SK-N-SH (cell line): ENCODE measurements at places on chromosomes 3 and 15.

GRCh38 chr3:147699175-147699838 lies 290.1 kb downstream of the ZIC1 start:
- DNase-seq, result no peak

DNA sequence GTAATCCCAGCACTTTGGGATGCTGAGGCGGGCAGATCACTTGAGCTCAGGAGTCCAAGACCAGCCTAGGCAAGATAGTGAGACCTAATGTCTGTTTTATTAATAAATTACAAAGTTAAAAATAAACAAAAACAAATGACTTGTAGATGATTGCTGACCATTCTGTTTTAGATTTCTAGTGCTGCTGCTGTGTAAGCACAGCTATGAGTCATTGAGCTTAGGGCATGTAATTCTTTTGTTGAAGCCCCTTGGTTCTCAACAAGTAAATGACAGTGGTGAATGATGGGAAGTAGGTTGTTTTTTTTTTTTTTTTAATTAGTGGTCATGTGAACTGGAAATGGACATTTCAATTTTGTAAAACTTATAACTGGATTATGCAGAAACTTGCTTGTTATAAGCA lies 63.3 kb downstream of the LEO1 start:
- no peak for DNase-seq

DNA sequence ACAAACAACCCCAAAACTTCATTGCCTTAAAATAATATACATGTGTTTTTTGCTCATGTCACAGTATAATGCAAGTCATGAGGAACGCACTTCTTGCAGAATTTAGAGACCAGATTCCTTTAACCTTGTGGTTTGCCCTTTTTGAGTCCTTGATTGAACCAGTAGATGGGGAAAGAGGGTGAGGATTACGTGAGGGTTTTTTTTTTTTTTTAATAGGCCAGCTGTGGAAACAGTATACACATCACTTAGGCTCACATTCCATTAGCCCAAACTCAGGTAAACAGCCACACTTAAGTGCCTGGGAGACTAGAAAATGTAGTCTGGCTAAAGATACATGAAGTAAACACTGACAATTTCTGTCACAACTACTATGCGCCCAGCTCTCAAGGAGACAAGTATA lies 114.9 kb upstream of the MLF1 start:
- DNase-seq, result no peak

DNA sequence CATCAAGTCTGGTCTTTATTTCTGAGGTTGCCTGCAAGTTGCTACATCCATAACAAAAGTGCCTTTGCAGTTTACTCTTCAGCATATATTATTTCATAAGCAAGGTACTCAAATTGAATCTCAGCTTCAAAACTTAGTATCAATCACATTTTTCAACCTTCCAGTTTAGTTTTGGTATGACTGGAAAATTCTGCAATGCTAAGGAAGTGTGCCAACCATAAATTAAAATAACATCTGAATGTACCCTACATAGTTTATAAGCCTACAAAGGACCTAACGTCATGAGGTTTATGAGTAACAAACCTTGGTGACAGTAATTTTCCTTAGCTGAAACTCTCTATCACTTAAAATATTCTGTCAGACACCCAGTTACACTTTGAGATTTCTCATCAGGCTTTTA lies 62.8 kb downstream of the THBS1 start:
- no peak for DNase-seq

GRCh38 chr3:50572801-50573371 lies 3.6 kb downstream of the HEMK1 start:
- no peak for DNase-seq

- DNase-seq, result no peak
Observed at GRCh38 chr3:154324919-154325318, 632 bp upstream of the DHX36 start.

- no peak for DNase-seq
Observed at GRCh38 chr15:65309882-65310418, 5.5 kb downstream of the RNU5B-1 start.

GRCh38 chr3:150306083-150306482 lies 102.0 kb upstream of the TSC22D2 start:
- no peak for DNase-seq

GRCh38 chr3:157469561-157470294 lies 33.1 kb downstream of the PTX3 start:
- DNase-seq, result no peak

GRCh38 chr3:196988241-196989029 lies 19.8 kb upstream of the PIGZ start:
- DNase-seq, result peak; percentile 58

- no peak for DNase-seq
Observed at GRCh38 chr15:55250941-55251340, 38.7 kb downstream of the RAB27A start.

DNA sequence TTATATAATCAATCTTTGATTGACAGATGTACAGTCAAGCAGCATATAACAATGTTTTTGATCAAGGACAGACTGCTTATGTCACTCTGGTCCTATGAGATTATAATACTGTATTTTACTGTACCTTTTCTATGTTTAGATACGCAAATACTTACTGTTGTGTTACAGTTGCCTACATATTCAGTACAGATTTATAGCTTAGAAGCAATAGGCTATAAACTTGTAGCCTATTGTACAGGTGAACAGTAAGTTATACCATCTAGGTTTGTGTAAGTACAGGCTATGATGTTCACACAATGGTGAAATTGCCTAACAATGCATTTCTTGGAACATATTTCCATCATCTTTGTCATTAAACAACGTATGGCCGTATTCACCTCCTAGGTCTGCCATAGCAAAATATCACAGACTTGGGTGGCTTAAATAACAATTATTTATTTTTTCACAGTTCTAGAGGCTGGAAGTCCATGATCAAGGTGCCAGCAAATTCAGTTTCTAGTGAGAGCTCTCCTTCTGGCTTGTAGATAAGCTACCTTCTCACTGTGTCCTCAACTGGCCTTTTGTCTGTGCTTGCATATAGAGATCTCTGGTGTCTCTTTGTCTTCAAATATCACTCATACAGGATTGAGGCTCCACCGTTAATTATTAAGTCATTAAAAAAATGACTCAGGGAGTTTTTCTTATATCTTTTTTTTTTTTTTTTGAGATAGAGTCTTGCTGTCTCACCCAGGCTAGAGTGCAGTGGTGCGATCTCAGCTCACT lies 89.1 kb downstream of the EBLN2 start:
- DNase-seq, result no peak

DNA sequence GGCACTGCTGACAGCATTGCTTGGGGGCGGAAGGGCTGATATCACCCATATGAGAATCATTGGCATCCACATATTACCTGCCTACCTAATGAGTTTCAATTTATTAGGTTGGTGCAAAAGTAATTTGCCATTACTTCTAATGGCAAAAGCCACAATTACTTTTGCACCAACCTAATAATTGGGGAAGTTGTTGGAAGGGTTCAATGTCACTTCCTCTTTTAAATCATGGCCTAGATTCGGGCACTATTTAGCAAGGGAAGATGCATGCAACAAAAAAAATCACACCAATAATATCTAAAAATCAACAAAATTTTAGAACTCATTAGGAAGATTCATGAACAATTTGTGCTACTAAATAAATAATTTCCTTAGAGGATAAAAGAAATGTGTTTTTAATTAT lies 56.0 kb upstream of the AGTR1 start:
- no peak for DNase-seq

DNA sequence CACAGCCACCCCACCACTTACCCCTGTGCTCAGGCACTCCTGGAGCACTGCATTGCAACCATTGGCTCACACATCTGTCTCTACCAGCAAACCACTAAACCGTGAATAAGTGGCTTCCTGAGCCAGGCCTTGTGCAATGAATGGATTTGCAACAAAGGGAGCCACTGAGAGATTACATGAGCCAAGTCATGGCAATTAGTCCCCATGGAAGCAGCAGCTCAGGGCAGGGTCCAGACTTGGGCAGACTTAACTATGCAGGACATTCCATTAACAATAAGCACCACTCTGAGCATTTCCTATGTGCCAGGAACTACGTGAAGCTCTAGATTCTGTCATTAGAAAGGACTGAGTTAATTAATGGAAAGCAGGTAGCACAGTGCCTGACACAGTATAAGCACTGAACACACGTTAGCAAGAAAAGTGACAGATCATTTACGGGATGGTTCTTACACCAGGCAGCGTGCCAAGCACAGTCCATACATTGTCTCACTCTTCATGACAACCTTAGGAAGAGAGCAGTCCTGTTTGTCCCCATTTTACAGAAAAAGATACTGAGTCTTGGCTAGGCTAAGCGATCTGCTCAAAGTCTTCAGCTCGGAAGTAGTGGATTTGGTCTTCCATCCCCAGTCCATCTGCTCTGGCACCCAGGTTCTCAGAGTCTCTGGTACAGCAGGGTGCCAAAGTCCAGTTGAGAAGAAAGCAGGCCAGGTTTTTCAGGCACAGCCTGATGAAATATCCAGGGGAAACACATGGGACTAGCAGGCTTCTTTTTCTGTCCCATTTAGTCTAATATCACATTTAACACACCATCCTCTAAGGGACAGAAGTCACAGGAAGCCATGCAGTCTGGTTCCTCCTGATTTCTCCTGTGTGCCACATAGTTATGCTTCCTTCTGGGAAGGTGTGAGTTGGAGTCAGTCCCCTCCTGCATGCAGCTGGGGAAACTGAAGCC lies 44.1 kb downstream of the LIPC start:
- DNase-seq, result no peak

- DNase-seq, result no peak
Observed at GRCh38 chr3:33146791-33147445, 33.1 kb downstream of the CRTAP start.

DNA sequence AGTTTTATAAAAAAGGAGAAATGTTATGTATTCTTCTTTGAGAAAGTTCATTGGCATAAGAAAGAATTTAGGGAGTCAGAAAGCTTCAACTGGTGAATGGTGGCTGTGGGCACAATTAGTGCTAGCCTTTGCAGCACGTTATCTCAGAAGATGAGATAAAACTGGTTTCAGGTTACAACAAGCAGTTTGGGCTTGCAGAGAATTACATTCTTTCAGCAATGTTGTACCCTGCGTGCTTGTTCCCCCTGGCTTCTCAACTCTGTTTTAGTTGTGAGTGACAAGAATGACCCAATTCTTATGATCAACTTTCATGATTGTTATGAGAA lies 31.6 kb upstream of the ACP3 start:
- DNase-seq, result no peak

GRCh38 chr3:72628065-72628464 lies 220.2 kb downstream of the SHQ1 start:
- no peak for DNase-seq

DNA sequence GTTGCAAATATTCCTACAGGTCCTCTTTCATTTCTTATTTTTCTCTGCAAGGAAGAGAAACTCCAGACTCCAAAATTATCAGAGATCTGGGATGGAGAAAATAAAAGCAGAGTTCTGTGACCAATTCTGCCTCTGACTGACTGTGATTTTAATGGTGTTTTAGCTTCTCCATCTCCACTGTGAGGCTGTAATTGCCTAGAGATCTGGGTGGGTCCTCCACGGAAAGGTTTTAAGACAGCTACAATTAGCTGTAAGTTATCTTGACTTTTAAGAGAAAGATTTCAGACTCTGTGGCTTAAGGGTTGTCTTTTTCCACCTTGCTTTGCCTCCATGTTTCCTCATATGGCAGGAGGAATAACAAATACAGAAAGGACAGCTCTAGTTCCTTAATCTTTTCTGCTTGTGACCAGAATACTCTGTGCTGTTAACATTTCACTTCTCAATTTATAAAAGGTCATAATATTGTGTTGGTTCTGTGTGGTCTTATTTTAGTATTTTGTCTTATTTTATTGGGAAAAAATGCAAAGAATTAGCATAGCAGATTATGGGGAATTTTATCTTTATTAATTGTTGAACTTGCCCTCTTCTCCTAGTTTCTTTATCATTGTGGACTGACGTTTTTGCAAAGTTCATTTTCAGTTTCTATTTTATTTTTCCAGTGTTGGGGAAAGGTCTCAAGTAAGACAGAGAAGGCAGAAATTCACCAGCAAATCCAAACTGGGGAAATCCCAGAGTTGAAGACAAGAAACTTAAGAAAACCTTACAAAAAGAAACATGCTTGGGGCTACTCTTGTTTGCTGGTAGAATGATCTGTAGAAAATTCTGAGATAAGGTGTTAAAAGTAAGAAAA lies 157.9 kb downstream of the RAP2B start:
- DNase-seq, result no peak

- DNase-seq, result no peak
Observed at GRCh38 chr3:78337801-78338211, 1297.9 kb downstream of the ROBO2 start.

DNA sequence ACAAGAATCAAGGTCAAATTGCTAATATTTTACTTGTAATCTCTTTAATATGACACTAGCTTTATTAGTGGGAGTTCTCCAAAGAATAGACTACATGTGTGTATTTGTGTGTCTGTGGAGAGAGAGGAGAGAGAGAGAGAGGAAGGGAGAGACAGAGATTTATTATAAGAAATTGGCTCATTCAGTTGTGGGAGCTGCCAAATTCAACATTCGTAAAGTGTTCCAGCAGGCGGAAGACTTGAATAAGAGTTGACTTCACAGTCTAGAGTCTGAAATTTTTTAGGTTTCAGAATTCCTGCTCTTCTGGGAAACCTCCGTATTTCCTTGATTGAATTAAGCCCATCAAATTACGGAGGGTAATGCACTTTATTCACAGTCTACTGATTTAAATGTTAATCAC lies 4.7 kb upstream of the CLDN1 start:
- DNase-seq, result no peak

DNA sequence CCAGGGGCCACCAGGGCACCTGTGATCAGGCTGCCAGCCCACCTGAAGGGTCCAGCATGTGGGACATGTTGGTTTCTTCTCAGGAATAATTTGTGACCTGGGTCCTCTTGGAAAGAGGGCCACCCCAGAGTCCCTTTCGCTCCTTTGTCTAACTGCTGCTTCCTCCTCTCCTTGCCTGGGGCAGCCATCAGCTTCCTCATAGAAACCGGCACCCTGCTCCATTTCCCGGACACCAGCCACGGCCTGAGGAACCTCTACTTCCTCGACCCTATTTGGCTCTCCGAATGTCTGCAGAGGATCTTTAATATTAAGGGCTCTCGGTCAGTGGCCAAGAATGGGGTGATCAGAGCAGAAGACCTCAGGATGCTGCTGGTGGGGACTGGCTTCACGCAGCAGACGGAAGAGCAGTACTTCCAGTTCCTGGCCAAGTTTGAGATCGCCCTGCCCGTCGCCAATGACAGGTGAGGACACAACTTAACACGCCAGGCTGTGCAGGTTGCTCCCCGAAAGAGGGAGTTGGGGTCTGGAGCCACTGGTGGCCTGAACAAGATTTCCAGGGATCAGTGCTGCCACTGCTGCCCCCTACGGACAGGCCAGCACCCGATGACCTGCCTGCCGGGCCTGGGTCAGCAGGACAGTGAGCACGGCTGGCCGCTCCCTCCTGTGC lies 109.7 kb downstream of the LRRK1 start:
- no peak for DNase-seq

GRCh38 chr3:88611826-88612326 lies 462.1 kb downstream of the C3orf38 start:
- no peak for DNase-seq
